ENCODE measurements at places on chromosomes 2 and 18.

- DNase-seq, result no peak
Observed at GRCh38 chr2:80529466-80530165, 225.1 kb upstream of the LRRTM1 start.

DNA sequence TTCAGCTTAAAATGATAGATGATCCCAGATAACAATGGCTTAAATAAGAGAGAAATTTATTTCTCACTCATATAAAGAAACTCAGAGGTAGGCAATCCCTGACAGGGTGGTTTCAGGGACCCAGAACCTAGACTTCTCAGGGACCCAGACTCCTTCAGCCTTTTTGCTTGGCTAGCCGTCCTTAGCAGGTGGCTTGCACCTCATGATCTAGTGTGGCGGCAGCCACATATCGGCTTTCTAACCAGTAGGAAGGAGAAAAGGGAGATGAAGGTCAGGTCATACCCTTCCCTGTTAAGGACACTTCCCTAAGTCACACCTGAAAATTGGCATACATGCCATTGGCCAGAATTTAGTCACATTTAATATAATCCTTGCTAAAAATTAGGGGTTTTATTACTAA, 18.4 kb downstream of the VSNL1 start:
- DNase-seq, result no peak

GRCh38 chr2:205582366-205582765, 99.9 kb upstream of the NRP2 start:
- DNase-seq, result no peak

DNA sequence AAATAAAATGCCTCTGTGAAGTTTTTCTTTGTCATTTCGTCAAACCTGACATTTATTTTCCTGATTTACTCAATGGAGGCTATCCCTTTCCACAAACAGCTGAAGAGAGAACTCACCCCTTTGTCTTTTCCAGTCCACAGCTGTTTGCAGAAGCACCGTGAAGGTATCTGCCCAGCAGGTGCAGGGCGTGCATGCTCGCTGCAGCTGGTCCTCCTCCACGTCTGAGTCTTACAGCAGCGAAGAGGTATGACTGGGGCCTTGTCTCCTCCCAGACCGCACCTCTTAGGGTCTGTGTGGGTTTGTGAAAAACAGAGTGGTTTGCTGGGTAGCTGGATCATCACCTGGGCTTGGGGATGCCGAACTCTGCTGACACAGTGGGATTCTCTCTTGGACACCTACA, 9.7 kb downstream of the SPP2 start:
- DNase-seq, result no peak

- no peak for DNase-seq
Observed at GRCh38 chr2:150917961-150918713, 343.5 kb downstream of the RBM43 start.

DNA sequence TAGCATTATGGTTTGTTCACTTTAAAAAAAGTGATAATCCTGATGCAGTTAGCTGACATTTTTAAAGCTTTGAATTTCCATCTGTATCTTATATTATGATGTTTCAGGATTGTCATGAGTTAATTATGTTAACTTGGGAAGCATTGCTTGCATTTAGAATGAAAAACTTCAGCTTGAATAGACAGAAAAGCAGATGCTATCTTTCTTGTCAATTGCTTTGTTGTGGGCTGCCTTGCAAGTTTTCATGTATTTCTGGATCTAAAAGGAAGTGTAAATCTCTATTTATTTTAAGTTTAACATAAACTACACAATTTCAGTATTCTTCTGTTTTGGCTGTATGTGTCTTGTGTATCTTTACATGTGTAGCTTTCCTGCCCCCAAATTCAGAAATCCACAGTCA, 479.5 kb downstream of the ARHGAP15 start:
- no peak for DNase-seq

- no peak for DNase-seq
Observed at GRCh38 chr2:173740639-173741038, 224.5 kb downstream of the SP3 start.

GRCh38 chr2:75162897-75163296, 36.4 kb downstream of the TACR1 start:
- no peak for DNase-seq

DNA sequence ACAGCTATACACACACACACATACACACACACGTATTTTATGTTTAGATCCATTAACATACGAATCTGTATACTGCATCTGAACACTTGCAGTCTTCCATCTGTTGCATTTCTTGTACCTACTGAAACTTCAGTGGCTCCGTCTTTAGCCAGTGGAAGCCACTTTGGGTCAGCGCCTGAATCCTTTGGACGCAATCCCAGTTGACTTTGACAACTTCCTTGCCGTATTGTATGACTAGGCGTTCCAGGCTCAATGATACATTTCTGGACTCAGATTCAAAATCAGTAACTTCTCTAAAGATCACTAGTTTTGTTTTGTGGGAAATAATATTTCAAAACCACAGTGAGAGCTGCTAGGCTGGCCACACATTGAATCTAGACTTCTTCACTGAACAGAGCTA, 101.5 kb upstream of the GPC1 start:
- DNase-seq, result no peak

GRCh38 chr2:152618193-152618564, 99.1 kb downstream of the PRPF40A start:
- no peak for DNase-seq

DNA sequence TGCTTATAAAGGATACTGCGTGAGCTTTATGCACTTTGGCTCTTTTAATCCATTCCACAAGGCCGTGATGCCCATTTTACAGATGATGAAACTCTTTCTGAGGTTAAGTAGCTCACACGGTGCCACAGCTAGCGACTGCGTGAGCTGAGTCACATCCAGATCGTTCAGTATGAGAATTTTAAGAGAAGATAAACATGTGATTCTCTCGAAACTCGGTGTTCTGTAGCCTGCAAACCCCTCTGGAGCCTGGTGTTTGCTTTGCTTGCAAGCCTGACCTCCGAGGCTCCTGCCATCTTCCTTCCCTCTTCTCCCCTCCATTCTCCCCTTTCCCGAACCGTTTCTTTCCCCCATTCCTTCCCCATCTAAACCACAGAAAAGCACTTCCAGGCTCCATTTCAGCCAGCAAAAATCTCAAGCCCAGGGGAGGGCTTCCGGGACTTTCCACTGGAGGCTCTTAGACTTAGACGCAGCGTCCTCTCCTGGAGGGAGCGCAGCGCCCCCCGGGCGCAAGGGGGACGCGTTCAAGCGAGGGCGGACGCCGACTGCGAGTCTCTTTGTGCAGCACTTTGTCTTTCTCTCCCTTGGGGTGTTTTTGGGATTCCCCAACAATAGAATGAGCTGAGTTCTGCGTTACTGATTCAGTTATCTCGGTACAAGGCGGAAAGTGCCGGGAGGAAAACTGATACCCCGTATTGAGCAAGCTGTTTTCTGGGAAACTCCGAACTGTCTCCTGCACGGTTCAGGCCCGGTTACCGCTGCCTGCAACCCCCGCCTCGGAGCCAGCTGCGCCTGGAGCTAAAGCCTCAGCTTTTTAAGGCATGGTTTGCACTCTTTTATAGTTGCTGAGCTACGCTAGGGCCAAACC, 38.0 kb downstream of the CYP1B1 start:
- DNase-seq, result no peak

- DNase-seq, result no peak
Observed at GRCh38 chr2:8860239-8860638, 22.8 kb upstream of the KIDINS220 start.

Measured in stimulated activated CD4-positive, alpha-beta T cell treated with anti-CD3 and anti-CD28 coated beads, TNF-alpha, amount 100 ng/mL, for 4 hours (primary cell).